ENCODE measurements at places on chromosomes 16 and 17.

DNA sequence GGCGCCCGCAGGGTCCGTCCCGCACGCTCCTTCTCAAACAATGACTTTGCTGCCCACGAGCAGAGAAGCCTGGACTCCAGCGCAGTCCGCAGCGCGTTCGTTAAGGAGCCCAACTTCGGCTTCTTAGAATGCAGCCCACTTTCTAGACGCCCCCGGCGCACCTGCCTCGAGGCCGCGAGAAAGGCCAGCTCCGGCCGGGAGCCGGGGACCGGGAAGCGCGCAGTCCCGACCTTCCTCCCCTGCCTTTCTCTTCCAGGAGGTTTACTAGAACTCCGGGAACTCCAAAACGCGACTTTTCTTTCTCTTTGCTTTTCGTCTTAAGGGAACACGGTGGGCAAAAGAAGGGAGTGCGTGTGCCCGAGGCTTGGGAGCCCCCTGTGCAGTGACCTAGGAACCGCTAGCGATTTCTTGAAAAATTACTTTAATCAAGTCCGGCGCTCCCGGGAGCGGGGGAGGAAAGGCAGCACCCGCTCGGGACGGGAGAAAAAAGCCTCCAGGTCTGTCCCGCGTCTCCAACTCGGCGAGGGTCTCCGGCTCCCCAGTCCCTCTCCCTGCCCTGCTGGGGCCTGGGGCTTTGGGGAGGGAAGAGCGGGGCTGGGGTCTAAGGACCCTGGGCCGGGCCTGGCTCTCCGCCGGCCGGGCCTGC lies 2.6 kb downstream of the HNF1B start:
- DNase-seq, result peak; percentile 48

DNA sequence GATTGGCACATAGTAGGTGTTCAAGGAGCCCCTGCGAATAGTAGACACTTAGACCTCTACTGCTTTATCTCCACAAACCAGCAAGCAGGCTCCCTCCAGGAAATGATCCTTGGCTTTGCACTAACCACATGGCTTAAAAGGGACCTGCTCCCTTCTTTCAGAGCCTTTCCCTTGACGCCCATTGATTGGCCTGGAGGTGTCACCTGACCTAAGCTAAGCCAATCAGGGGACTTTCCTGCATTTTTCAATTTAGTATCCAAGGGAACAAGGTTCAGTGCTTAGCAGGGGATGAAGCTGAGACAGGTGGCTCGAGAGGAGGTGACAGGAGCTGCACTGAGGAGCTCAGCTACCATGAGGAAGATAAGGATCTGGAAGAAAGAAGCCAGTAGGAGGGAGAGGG lies 52.8 kb downstream of the CLEC19A start:
- DNase-seq, result peak; percentile 9

DNA sequence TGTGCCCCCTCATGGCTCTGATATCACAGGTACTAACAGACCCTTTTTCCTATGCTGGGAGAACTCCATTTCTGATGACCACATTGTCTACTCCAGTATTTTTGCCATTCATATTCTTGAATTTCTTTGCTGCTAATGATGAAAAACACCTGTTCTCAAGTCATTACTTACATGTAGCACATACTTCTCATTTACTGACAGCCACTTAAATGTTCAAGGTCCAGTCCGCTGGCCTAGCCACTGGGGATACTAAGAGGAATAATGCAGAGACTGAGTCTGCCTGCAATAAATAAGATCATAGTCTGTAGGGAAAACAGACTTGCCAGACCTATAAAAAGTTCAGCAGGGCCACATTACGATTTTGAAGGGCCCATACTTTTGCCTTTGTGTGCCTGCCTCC lies 27.5 kb downstream of the TEX14 start:
- no peak for DNase-seq

DNA sequence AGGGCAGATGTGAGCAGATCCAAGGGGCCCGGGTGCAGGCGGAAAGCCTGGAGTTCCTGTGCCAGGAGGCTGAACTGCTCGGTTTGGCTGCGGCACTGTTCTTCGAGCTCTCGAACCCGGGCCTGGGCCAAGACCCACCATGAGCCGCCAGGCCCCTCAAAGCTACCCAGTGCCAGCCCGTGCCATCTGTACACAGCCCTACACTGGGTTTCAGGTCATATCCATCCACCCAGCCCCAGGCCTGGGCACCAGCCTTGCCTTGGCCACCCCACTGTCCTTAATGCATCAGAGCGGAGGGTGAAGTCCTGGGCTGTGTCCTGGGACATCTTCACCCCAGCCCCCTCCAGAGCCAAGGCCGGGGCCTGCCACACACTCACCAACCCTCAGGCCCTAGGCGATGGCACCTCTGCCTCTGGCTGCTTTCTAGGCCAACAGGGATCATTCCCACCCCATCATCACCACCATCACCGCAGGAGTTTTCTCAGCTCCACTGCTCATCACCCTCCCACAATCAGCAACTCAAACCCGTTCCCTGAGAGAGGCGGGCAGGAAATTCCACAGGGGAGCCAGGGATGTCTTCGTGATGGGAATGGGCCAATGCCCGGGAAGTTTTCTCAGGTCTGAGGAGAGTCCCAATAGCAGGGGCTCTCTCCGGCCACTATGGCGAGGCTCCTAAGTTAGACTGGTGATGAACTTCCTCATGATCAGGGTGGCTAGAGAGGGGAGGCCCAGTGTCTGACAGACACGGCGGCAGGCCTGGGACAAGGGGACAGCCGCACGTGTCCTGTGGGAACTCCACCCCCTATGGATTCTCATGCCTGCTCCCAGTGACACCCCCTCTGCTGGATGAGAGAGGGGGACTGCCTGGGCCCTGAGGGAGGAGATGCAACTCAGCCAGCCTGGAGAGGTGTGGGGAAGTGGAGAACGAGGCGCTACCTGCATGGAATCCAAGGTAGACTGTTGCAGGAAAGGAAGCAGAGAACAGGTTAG lies 9.1 kb downstream of the TSPOAP1 start:
- no peak for DNase-seq

DNA sequence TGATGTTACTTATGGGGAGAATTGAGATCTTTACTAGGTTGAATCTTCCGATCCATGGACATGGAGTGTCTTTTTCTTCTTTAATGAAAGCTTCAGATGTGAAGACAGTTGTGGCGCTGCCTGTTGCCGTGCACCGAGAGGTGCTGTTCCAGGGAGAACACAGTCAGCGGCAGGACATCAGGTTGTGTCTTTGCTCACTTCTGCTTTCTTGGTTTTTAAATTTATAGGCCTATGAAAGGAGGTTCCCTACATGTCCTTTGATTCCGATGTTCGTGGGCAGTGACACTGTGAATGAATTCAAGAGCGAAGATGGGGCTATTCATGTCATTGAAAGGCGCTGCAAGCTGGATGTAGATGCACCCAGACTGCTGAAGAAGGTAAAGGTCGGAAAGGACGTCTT lies 49.8 kb downstream of the SEC14L1 start:
- no peak for DNase-seq

DNA sequence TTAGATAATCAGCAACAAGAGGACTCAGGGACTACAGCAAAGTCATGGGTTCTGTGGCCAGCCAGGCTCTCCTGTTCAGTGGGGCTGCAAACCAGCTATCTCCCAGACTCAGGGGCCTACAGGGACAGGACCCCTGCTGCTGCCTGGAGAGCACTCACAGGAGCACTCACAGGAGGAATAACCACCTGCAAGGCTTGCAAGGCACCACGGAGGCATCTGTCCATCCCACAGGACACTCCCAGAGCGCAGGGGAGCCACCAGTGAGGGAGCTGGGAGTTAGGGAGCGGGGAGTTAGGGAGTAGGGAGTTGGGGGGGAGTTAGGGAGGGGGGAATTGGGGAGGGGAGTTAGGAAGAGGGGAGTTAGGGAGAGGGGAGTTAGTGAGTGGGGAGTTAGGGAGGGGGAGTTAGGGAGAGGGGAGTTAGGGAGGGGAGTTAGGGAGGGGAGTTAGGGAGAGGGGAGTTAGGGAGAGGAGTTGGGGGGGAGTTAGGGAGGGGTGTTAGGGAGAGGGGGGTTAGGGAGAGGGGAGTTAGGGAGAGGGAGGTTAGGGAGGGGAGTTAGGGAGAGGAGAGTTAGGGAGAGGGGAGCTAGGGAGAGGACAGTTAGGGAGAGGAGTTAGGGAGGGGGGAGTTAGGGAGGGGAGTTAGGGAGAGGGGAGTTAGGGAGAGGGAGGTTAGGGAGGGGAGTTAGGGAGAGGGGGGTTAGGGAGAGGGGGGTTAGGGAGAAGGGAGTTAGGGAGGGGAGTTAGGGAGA lies 5.7 kb downstream of the CANT1 start:
- no peak for DNase-seq

DNA sequence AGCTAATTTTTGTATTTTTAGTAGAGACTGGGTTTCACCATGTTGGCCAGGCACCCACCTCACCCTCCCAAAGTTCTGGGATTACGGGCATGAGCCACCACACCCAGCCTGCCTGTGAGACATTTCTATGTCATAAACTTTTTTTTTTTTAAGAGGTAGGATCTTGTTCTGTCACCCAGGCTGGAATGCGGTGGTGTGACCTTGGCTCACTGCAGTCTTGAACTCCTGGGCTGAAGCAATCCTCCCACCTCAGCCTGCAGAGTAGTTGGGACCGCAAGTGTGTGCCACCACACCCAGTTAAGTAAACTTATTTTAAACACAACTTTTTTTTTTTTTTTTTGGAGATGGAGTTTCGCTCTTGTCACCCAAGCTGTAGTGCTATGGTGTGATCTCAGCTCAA lies 47.2 kb downstream of the SCNN1G start:
- DNase-seq, result no peak

- no peak for DNase-seq
Observed at GRCh38 chr16:1775846-1776671, 3.1 kb upstream of the MRPS34 start.

DNA sequence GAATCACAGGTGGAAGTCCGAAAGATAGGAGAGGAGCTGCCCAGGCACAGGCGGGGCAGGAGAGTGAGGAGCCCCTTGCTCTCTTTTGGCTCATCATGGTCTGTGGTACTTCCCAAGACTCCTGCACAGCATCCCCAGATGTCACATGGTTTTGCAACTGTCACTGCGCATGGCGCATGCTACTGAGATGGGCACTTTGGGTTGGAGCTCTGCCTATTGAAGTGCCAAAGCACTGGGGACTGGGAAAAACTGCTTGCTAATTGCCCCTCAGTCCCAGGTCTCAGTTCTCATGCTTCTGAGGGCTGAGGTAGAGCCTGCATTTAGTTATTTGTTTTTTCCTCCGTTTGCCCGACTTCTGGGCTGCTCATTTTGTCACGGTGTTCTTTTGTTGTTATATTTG lies 156.8 kb upstream of the CDH13 start:
- no peak for DNase-seq

DNA sequence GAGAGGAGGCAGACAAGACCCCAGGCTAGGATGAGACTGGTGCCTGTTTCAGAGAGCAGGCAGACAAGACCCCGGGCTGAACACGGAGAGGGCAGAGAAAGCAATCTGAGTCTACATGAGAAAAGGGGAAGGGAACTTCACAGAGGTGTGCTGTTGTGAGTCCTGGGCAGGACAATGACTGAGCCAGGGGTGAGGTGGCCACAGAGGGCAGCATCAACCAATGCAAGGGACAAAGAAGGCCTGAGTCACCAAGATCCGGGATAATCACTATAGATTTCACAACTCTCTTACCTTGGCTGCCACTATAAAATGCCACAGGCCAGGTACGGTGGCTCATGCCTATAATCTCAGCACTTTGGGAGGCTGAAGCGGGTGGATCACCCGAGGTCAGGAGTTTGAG lies 89.0 kb downstream of the SLC39A11 start:
- DNase-seq, result peak; percentile 50

DNA sequence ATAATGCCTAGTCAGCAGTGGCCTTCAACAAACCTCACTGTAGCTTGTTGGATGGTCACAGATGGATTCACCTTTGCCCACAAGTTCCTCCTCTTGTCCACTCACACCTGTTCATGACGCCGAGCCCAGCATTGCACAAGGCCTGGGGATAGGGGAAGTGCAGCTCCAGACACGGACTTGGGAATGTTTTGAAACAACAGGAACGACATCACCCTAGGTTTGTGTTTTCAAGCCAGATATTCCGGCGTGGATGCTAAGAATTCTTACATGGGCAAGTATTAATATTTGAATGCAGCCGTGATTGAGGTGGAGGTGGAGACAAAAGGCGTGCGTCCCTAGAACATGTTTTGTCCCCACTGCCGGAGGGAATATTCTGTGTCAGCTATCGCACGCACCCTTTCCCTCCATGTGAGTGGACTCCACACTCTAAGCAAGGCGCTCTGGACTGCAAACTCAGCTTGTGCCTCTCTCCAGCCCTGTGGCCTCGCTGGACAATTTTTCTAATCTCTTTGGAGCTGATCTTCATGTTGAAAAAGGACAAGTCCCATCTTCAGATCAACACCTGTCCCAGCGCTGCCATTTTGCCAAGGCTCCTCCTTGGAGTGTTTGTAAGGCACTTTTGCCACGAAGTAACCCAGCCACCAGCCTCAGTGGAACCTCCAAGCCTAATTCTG lies 2.0 kb upstream of the BANP start:
- no peak for DNase-seq

GRCh38 chr16:68275611-68276191 lies 11.4 kb downstream of the SLC7A6 start:
- DNase-seq, result peak; percentile 32

DNA sequence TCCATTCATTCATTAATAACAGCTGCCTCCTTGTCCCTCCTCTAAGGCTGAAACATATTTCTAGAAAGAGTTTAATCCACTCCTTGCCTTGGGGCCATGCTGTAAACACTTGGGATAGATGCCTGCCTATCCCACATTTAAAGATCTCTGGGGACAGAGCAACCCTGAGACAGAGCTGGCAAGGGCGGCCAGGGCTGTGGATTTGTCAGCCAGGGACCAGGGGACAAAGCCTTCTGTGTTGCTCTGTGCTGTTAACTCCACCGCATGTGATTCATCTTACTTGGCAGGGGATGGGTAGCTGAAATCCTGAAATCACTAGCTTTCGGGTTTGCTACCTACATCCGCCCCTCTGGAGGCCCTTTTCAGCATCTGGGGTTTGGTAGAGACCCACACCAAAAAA lies 392.9 kb downstream of the SLC39A11 start:
- DNase-seq, result no peak

Measured in SW480 (cell line).